ENCODE measurements at places on chromosomes 4 and X.

GRCh38 chrX:149476513-149476912 lies 28.6 kb downstream of the IDS start:
- no peak for DNase-seq

- no peak for DNase-seq
Measured at GRCh38 chr4:87074121-87074488, 139.3 kb downstream of the AFF1 start.

DNA sequence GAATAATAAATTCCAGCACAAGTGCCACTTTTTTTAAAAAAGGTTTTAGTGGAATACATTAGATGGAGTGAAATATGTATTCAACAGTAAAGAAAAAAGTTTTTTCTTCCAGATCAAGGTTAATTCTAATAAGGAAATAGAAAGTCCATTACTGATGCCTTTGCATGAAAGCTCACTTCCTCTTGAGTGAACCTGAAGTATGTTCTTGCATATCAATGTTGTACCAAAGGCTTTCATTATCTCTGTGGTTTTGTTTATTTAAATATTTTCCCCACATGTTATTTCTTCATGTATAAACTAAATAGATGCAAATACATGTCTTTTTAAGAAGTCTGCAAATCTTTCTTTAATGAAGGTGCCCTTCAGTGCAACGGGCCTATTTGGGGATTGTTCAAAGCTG lies 307.9 kb downstream of the C4orf33 start:
- no peak for DNase-seq

DNA sequence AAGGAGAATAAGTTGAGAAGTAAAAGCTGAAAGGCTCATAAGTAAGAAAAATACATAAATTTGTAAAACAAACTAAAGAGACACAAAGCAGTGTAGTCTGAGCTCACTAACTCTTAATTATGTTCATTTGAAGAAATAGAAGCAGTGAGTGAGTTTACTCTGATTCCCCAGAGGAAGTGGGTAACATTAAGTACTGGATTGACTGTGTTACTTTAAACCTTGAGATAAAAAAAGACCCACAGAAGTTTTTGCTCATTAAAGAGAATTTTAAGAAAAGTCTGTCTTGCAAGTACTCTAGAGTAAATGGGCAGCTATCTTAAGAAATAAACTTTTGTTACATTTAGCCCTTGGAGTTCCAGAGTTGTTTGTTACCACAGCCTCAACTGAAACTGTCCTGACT lies 2466.9 kb downstream of the PCDH7 start:
- no peak for DNase-seq

DNA sequence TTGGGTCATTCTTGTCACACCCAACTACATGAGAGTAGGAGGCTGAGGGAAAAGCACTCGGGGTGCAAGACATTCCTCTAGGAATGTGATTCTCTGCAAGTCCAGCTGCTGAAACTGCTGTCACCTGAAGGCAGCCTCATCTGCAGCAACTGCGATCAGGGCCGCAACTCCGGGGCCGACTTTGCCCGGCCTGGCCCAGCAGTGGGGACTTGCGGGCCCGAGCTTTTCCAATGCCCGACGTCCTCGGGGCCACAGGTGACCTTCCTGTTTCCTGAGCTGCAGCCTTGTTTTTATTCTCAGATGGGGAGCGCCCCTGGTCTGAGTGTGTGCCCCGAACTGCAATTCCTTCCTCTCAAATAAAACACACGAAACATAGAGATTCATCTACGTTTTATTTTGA lies 104.7 kb upstream of the NKX1-1 start:
- DNase-seq, result no peak

DNA sequence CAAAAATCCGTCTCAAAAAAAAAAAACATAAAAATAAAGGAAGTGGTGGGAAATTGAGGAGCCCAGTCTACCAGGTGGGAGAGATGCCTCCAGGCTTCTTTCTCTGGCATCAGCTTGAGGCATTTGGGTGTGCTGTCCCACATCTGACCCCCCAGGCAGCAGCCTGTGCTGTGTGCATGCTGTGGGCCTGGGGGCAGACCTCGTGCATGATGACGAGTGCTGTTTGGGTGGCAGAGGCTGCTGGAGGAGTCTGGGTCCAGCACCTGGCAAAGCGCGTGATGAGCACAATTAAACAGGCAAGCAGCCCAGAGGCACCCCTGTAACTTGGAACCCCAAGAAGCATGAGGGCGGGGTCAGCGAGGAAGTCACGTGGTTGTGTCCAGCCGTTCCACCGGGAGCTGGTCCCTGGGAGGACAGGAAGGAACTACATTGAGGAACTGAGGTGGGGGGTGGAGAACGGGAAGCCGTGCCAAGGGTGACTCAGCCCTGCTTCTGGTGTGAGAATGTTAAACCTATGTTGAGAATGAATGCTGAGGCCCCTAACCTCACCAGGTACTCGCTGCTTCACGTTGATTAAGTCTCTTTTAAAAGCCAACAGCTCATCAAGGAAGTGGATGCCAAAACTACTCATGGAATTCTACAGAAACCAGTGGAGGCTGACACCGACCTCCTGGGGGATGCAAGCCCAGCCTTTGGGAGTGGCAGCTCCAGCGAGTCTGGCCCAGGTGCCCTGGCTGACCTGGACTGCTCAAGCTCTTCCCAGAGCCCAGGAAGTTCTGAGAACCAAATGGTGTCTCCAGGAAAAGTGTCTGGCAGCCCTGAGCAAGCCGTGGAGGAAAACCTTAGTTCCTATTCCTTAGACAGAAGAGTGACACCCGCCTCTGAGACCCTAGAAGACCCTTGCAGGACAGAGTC lies 6.1 kb downstream of the TACC3 start:
- DNase-seq, result no peak

- DNase-seq, result no peak
Measured at GRCh38 chrX:41863343-41864203, 59.8 kb downstream of the CASK start.

DNA sequence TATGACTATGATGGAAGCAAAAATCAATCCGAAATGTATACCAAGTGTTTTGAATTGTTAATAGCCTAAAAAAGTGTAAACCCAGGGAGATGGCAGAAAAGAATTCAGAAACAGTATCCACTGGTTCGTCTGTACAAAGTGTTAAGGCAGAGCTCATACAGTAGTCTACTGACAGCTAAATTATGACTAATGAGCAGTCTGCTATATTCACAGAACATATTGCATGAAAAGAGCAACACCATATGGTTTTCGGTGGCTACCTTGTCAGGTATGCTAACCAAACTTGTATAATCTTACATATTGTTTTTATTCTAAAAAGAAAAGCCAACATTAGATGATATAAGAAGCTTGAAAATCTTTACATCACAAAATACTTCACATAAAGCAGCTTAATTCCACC lies 18.5 kb downstream of the EPHA5 start:
- no peak for DNase-seq

DNA sequence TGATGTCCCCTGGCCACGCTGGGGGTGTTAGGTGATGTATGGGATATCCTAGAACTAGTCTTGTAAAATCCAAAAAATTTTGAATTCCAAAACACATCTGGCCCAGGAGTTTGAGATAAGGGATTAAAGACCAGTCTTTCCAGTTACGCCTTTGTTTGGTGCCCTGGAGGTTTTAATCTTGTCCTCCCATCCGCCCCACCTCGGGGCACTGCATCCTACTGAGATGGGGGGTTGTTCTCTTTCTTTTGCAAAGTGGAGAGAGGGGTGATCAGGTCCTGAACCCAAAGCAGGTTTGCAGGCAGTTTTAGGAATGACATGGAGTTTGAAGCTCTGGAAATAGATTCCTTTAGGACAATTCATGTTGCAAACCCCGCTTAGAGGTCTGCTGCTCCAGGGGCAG lies 1.8 kb downstream of the SUV39H1 start:
- no peak for DNase-seq

GRCh38 chr4:11456401-11456800 lies 27.7 kb upstream of the HS3ST1 start:
- DNase-seq, result no peak

DNA sequence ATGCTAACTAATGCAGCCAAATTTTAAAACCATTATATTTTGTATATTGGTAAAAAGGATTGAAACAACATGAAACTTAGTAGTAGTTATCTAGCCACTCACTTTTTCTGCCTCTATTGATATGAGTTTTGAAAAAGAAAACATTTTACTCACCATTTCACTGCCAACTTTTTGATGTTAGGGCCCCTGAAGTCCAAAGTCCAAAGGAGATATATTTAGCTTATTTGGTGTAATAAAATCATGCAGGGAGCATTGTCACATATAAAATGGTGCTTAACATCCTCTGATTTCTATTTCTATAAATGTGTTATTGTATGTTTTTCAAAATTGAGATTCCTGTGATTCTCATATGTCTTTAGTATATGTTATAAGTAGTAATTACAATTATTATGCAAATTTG lies 24.5 kb upstream of the CXCL3 start:
- no peak for DNase-seq

GRCh38 chrX:135308345-135308855 lies 880 bp upstream of the ETDC start:
- DNase-seq, result no peak

- DNase-seq, result no peak
Measured at GRCh38 chrX:131199091-131199490, 90.0 kb downstream of the IGSF1 start.

GRCh38 chrX:124274438-124275181 lies 57.9 kb upstream of the TEX13D start:
- DNase-seq, result no peak

DNA sequence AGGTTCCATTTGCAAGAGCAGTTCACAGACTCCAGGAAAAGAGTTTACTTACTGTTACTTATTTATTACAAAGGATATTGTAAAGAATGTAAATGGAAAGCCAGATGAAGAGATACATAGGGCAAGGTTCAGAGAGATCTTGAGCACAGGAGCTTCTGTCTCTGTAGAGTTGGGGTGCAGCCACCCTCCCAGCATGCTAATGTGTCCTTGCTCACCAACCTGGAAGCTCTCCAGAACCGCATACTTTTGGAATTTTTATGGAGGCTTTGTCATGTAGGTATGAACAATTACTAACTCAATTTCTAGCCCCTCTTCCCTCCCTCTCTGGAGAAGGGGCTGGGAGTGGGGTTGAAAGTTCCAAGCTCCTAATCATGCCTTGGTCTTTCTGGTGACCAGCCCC lies 857.2 kb downstream of the RPA4 start:
- no peak for DNase-seq

- no peak for DNase-seq
Measured at GRCh38 chrX:138157850-138158249, 553.7 kb downstream of the FGF13 start.

DNA sequence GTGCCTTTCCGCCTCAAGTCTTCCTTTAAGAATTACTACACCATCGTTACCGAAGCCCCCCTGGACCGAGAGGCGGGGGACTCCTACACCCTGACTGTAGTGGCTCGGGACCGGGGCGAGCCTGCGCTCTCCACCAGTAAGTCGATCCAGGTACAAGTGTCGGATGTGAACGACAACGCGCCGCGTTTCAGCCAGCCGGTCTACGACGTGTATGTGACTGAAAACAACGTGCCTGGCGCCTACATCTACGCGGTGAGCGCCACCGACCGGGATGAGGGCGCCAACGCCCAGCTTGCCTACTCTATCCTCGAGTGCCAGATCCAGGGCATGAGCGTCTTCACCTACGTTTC lies 2.2 kb downstream of the PCDH10 start:
- no peak for DNase-seq

GRCh38 chr4:26583865-26584652 lies at the start of gene TBC1D19:
Gene TBC1D19 (plus strand): TSS chr4:26584084. CDS start chr4:26584194, 110 bp downstream.
- peak; percentile 78 for DNase-seq

- no peak for DNase-seq
Measured at GRCh38 chr4:33625748-33626147, 2618.6 kb downstream of the ARAP2 start.

DNA sequence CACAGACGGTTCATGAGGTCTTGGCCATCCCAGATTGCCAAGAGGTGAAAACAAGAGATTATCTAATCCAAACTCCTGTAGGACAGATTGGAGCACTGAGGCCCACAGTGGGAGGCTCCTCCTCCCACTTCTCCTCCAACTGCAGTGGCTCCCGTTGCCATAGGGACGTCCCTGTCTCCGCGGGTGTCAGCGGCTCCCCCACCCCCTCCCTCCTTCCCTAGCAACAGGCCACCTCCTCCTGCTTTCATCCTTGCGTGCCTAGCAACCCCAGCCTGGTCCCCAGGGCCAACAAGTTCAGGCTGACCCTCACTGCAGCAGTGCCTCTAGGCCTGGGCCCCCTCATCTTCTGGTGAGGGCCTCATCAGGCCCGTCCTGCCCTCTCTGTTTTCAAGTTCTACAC lies 6.8 kb upstream of the IQSEC2 start:
- DNase-seq, result no peak

- DNase-seq, result no peak
Measured at GRCh38 chrX:27085346-27085745, 377.8 kb downstream of the PPP4R3C start.

DNA sequence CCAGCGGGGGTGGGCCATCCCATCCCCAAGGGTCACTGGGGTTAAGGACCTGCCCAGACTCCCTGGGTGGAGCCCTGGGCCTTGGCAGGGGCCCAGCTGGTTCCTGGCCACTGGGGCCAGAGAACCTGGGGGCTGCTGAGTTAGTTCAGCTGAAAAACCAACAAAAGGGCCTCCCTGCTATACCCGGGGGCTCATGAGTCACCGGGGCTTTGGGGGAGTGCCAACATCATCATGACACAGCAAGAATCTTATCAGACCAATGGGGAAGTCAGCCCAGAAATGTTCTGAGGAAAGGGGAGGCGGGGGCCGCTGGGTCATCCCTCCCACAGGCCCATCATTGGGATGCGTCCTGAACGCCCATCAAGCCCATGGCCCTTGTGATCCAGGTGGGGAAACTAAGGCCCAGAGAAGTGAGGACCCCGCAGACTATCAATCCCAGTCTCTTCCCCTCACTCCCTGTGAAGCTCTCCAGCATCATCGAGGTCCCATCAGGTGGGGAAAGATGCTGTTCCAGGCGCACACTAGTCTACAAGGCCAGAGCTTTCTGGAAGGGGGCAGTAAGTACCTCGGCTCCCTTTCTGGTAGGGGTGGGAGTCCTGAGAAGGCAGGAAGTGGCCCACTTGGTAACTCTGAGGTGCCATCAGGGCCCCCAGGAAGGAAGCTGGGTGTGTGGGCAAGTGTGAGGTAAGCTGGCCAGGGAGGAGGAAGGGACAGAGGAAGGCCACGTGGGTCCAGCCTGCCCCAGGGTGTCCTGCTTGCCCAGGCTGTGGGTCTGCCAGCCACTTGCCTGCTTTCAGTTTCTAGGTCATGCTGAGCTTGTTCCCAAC lies 4.5 kb downstream of the G6PD start:
- DNase-seq, result no peak

- no peak for DNase-seq
Measured at GRCh38 chrX:129145840-129146272, 377.4 kb downstream of the SMARCA1 start.

DNA sequence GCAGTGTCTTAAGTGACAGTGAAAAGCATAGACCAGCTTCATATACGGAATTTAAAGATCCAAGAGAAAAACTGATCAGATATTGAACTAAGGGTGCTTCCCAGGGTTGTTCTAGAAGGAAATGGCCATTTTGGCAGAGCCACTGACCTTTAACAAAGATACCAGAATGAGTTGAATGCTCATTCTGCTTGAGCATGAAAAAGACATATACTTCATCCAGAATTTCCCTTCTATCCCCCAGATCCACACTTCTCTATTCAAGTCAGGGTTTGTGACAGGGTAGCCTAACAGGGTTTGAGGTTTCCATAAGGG lies 45.6 kb upstream of the FAM9C start:
- DNase-seq, result no peak

Data from activated CD8-positive, alpha-beta memory T cell treated with anti-CD3 and anti-CD28 coated beads for 48 hours (primary cell).